Stimulated activated CD8-positive, alpha-beta memory T cell treated with anti-CD3 and anti-CD28 coated beads, Interleukin-12 subunit alpha, Interleukin-12 subunit beta, amount 100 ng/mL, for 4 hours (primary cell): ENCODE measurements at places on chromosomes 5 and 9.

DNA sequence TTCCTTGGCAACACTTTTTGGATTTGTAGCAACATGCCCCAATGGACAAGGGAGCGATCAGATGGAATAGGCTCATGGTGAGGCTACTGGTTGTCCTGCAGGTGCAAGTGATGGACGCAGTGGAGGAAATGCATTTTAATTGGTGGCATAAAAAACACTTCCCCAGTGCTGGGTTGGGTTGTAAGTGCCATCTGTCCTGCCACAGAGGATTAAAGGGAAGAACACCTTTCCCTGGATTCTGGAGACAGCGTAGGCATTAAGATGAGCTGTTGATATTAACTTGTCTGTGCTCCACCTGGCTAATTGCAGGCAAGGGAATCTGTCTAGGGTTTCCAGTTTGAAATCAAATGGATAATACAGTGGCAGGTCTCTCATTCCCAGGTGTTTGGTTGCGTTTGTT, 173.4 kb downstream of the ZNF462 start:
- no peak for DNase-seq

DNA sequence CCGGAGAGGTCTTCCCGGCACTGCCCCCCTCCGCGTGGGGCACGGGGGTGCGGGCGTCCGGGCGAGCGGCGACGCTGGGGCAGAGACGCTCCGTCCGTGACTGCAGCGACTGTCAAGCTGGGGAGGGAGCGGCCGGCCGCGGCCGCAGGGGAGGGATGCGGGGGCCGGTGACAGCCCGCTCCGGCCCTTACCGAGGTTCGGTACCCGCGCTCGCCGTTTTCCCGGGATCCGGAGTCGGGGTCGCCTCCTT, 400 bp downstream of the KDM4C start:
- DNase-seq, result no peak

- DNase-seq, result no peak
These were observed at the start of gene EPB41L4A for GRCh38 chr5:112419164-112419985. EPB41L4A (minus strand) TSS chr5:112419277; CDS start chr5:112419039, 238 bp downstream.

DNA sequence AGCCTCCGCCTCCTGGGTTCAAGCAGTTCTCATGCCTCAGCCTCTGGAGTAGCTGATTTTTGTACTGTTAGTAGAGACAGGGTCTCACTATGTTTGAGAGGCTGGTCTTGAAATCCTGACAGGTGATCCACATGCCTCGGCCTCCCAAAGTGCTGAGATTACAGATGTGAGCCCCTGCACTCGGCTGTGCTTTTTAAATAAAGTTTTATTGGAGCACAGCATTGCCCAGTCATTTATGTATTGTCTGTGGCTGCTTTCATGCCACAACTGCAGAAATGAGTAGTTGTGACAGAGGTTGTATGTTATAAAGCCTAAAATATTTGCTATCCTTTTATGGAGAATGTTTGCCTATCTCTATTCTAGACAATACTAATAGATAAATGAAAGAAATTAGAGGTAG, 169.2 kb downstream of the AOPEP start:
- DNase-seq, result no peak

- DNase-seq, result no peak
These were observed 142.3 kb upstream of the FSTL4 start for GRCh38 chr5:133754575-133755169.

- DNase-seq, result no peak
These were observed 11.3 kb upstream of the ADAMTS12 start for GRCh38 chr5:33903118-33903517.

DNA sequence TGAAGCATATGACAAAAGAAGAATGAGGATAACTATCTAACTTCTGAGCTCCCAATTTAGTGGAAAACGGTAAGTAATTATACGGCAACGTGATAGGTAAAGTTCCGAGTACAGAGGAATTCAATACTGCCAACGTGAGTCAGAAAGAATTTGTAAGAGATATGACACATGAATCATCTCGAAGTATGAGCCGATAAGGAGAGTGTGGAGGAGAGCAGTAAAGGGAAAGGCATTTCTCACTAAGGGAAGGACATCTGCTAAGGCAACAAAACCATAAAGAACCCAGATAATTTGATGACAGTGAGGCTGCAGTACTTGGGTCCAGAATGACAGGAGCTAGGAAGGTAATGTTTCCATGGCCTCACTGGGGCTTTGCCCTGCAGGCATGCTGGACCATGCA, 11.0 kb downstream of the MPDZ start:
- DNase-seq, result no peak

DNA sequence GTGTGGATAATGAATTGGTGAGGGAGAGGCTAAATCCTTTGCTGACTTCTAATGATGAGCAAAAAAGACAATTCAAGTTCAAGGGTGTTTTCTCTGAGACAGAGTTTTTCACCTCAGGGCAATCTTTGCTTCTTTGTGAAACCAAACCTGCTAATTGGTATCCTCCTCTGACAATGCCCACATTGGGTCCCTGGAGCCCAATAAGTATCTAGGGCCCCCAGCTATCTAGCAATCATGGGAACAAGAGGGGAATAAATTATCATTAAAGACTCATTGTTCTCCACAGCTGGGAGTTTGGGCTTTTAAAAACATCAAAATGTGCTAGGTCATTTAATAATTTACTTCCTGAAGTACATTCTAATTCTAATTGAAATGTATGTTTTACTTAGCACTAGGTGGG, 227.3 kb downstream of the TMEM167A start:
- no peak for DNase-seq

- DNase-seq, result no peak
These were observed 284.7 kb downstream of the SMARCA2 start for GRCh38 chr9:2299843-2300205.

DNA sequence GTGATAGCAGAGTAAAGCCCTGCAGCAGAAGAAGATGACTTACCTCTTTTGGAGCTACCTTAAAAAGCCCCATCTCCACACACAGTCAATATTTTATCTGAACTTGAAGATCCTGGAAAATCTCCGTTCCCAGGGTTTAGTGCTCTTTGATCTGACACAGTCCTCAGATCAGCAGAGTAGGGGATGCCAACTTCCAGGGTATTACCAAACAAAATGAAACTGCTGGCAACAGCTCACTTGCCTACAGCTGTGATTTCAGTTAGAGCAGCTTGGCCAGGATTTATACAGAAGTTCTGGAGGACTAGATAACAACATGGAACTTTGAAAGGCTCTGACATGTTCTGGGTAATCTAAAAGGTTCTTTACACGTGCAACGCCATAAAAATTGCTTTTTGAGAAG, 1537.8 kb upstream of the ACO1 start:
- no peak for DNase-seq

- no peak for DNase-seq
These were observed 388.9 kb downstream of the HTR1A start for GRCh38 chr5:63573380-63573779.

- no peak for DNase-seq
These were observed 154.2 kb downstream of the CD180 start for GRCh38 chr5:67042176-67043003.

GRCh38 chr5:130136300-130136699, 232.0 kb downstream of the CHSY3 start:
- DNase-seq, result no peak

DNA sequence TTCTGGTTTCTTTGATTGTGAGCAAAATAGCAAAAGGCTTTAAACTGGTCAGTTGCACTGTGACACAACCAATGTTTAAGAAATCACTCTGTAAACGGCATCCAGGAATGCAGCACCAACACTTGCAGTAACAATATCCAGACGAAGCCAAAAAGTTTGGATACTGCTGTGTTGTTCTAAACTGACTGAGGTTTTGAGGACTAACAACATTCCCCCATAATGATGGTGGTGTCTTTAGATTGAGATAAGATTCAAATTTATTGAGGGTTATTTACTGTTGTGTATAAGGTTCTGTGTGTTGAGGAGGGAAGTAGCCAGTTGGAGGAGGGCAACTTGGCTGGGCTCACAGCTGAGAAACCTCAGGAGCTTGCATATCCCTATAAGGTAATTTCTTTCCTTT, 353.6 kb downstream of the BNC2 start:
- DNase-seq, result no peak

DNA sequence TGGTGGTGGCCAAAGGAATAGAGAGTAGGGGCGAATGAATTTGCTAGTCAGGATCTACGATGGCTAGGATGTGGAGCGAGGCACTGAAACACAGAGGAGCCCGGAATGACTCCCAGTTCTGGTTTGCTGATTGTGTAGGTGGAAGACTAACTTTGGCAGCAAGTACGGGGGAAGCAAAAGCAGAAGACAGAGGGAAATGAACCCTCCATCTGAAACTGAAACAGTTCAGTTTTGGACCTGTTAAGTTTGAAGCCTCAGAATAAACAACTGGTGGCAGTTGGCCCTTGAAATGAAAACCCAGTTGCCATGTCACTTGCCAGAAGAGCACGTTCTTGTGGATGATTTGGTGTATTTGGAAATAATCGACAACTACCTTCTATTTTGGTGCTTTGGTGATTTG, 15.4 kb upstream of the SMIM15 start:
- DNase-seq, result no peak

DNA sequence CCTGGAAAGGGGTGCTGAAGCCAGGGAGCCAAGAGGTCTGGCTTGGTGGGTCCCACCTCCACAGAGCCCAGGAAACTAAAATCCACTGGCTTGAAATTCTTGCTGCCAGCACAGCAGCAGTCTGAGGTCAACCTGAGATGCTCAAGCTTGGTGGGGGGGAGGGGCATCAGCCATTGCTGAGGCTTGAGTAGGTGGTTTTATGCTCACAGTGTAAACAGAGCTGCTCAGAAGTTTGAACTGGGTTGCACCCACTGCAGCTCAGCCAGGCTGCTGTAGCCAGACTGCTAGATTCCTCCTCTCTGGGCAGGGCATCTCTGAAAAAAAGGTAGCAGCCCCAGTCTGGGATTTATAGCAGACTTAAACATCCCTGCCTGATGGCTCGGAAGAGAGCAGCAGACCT, 55.5 kb upstream of the FBXL17 start:
- DNase-seq, result no peak

DNA sequence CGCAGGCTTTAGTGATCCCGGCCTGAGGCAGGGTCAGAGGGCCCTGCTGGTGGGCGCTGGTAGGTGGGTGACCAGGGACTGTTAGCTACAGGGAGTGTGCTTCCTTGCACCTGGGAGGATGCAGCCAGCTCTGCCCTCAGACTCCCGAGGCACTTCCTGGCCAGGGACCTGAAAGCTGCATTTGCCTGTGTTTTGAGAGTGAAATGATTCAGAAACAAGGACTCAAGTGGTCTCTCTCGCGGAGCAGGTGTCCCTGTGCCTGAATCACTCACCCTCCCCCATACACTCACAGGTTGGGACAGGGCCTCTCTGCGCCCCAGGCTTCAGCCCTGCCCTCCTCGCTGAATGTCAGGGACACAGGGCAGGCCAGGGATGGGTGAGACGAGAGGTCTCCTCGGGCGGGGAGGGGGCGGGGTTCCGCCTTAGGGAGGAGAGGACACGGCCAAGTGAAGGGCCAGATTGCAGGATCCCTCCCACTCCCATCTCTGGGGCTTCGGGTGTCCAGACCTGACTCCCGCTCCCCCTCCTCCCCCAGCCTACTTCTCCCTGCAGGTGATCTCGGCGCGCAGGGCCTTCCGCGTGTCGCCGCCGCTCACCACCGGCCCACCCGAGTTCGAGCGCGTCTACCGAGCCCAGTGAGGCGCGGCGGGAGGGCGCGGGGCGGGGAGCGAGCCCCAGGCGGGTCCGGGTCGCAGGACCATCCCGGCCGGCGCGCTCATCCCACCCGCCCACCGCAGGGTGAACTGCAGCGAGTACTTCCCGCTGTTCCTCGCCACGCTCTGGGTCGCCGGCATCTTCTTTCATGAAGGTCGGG, 1.5 kb downstream of the LTC4S start:
- no peak for DNase-seq

DNA sequence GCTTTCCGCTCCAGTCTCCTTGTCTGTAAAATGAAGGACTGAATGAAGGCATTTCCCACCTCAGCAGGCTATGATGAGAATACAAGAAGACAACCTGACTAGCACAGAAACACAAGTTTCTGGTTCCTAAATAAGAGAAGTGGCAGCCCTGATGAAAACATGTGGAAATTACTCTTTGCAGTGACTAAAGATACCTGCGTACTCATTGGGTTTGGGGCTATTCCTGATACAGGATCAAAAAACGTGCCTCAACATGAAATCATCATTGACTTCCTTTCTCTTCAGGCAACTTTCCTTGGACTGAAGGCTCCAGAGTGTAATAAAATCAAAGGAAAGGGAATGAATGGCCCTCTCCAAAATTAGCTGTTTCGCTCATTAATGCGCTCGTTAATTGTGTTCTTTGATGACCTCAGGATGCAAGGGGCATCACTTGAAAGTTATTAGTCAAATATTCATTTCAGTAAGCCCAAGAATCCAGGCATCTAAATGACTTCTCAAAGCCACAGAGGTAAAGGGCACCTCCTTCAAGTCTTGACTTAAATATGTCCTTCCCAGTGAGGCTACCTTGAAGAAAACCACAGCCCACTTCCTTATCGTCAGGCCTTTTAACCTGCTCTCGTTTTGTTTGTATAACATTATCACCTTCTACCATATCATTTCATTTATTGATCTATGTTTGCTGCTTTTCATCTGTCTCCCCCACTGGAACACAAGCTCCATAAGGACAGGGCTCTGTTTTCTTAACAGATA, 68.9 kb downstream of the RASEF start:
- no peak for DNase-seq

DNA sequence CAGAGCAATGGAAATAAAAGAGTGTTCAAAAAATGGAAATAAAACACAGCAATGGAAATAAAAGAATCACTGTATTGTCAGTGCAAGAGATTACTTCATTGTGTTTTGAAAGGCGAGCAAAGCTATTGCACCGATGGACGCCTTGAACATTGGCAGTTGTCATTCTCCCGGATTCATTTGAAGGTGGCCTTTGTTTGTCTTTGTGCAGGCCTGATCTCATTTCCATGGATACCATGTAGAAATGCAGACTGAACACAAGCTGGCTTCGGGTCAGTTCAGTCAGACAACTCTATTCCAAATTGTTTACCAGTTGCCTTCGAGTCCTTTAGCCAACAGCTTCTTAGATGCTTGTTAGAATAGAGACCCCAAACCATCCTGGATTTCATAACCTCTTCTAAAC, 8.3 kb downstream of the ITGA2 start:
- DNase-seq, result no peak

GRCh38 chr9:131406563-131407436, 12.9 kb downstream of the PRRC2B start:
- no peak for DNase-seq

- no peak for DNase-seq
These were observed 74.8 kb downstream of the CDK5RAP2 start for GRCh38 chr9:120505186-120505585.

- no peak for DNase-seq
These were observed 4.5 kb downstream of the HCN1 start for GRCh38 chr5:45691656-45692055.

GRCh38 chr9:95803197-95803596, 72.3 kb upstream of the ERCC6L2 start:
- DNase-seq, result no peak

DNA sequence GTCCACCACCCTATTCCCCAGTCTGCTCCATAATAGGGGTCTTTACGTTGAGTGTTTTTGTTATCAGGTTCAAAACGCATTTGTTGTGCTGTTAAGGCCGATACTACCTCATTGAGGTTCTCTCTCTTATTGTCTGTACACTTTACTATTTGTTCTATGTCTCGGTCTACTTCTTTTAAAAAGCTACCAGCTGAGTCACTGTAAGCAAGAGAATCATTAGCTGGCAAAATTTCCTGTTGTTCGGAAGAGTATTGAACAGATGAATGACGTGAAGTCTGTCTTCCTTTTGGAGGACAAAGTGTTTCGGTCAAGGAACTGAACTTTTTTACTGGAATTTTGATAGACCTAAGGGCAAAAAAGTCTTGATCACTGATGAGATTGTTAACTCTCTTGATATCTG, 10.3 kb downstream of the LYSMD3 start:
- no peak for DNase-seq

- no peak for DNase-seq
These were observed 101.5 kb downstream of the DEPDC1B start for GRCh38 chr5:60598424-60598823.

GRCh38 chr9:124016175-124017050, 4.8 kb downstream of the LHX2 start:
- no peak for DNase-seq
